ENCODE measurements at places on chromosomes 11 and 22. TPM values are rescaled to one million over a fixed set of nuclear protein-coding genes. Genes with fewer than 3 reads are reported as not detected.

CDC42BPG gene
- 0.13 TPM for total RNA-seq

DNA sequence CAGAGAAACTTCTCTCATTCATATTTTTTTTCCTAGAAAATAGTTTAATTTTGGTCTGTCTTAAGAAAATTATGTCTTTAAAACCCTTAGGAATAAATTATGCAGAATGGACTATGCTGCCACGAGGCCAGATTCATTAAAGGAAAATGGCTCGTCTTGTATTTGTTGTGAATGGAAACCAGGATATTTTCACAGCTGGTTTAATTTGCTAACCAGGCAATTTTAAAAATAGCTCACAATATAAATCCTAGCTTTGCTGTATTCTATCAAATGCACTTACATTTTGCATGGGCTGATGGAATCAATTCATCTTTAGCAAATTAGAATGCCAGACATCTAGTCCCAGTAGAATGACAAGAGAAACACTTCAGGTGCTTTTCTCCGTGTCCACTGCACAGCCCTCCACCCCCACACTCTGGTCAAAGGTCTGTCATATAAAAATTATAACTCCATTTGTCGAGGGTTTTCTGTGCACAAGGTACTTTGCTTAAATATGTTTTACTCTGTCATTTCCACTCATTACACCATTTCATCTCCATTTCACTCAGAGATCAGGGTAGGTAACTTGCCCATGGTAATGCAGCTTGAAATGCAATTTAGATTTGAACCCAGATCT lies 20.3 kb upstream of the TNRC6B start:
- no peak for DNase-seq

DNA sequence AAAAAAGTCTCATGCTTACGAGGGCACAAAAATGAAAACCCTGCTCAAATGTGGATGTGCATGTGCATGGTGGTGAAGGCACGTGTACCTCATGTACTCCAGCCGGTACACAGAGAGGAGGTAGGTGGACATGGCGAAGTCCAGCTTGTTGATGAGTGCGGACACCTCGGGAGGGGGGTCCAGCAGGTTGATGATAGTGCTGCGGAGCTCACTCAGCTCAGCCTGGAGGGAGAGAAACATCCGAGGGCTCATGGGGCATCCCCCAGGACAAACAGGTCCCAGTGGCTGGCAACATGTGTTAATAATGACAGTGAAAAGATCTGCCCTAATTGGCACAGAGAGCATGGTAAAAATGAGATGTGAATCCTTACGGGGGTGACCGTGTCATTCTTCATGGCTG lies 9.2 kb upstream of the SERPIND1 start:
- no peak for DNase-seq

- DNase-seq: no peak
Measured at GRCh38 chr11:34173050-34173449, 67.6 kb downstream of the NAT10 start.

DNA sequence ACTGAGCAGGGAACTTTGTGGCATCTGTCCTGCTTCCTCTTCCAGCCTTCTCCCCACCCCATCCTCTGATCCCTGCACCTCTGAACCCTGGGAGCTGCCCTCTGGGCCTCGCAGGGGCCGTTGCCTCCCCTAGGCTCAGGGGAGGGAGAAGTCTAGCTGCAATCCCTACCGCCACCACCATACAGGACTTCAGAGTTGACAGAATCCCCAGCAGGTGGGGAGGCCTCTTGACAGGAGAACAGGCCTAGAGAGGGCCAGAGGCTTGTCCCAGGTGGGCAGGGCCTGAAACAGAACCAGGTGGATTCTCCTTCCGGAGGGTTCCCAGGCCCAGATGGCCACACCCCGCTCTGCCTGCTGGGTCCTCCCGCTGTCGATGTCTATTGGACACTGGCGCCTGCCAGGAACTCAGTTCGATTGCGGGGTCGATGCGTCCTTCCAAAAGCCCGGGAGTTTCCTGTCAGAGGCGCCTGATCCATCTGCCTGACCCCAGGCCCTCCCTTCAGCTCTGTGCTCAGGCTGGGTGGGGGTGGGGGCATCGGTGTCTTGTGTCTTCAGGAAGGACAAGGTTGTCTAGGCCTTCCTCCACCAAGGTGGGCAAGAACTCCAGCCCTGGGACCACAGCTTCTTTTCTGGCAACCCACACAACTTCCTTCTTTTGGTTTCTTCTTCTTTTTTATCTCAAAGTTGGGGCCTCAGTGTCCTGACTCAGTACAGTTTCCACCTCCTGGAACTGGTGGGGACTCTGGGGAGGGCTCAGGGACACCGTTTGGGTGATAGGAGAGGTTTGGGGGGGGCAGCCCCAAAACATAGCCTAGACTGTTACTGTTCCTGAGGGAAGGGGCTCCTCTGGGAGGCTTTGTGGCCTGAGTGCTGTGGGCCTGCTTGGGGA lies 6.4 kb downstream of the STARD10 start:
- no peak for DNase-seq

DNA sequence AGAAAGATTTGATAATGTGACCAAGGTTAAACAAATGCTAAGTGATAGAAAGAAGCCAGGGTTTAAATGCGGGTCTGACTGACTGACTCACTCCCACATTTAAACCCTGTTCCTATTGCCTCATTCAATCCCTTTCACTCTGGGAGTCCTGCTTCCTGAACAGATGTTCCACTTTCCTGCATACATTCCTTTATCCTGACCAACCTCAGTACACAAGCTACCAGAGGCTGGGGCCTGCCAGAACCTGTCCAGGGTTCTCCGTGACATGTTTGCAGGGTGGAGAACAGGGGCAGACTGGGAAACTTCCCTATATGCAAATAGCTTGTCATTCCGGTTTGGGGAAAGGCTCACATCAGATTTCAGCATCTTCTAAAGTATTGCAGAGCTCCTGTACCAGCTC lies 3.0 kb upstream of the ANKK1 start:
- DNase-seq: peak; percentile 97

DNA sequence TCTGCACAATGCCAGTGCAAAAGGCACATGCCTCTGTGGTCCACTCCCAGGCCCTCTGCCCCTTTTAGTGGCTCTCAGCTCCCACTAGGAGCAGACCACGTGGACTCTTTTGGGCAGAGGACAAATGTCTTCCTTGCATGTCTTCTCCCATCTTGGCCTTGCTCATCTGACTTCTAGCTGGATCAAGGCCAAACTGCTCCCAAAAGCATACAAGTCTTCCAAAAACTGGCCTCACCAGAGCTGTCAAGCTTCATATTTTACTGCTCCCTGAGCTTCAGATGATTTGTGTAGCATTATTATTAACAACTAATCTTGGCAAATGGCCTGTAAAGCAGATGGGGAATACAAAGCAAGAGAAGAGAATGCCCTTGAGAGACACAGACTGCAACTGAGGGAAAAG lies 6.9 kb downstream of the SMPD1 start:
- DNase-seq: no peak

SPCS2 gene
- 33.5 TPM for total RNA-seq

DNA sequence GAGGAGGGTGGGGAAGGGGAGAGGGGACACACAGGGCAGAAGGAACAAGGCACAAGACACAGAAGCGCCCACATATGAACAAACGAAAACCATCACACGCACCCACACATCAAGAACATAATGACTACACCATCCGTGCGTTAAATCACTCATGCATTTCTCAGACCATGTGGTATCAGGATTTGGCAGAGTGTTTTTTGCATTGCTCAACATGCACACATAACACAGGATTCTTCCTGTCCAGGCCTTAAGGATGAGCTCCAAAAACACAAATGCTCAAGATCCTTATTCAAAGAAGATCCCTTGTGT lies 309.5 kb downstream of the CADM1 start:
- no peak for DNase-seq

C11orf97 gene
- total RNA-seq: not detected

DNA sequence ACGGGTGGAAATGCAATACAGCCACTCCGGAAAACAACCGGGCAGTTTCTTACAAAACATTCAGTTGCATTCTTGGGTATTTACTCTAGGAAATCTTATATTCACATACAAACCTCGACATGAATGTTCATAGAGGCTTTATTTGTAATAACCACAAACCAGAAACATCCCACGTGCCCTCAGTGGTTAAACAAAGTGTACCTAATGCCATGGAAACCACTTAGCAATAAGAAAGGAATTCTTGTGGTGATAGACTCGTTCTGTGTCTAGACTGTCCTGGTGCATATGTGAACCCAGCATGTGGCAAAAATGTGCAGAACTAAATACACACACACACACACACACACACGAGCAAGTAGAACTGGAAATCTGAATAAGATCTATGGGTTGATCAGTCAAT lies 1073.3 kb downstream of the TBC1D22A start:
- DNase-seq: peak; percentile 97

CELSR1 gene
- total RNA-seq: 17.9 TPM

DNA sequence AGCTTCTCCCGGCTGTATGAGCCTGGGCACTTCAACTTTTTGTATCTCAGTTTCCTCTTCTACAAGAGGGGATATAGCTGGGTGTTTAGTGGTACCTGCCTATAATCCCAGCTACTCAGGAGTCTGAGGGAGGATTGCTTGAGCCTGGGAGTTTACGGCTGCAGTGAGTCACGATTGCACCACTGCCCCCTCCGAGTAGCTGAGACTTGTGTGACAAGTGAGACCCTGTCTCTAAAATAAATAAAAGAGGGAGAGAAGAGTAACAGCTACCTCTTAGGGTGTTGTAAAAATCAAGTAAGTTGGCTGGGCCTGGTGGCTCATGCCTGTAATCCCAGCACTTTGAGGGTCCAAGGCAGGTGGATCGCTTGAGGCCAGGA lies 10.0 kb upstream of the CATSPER1 start:
- DNase-seq: no peak

DNA sequence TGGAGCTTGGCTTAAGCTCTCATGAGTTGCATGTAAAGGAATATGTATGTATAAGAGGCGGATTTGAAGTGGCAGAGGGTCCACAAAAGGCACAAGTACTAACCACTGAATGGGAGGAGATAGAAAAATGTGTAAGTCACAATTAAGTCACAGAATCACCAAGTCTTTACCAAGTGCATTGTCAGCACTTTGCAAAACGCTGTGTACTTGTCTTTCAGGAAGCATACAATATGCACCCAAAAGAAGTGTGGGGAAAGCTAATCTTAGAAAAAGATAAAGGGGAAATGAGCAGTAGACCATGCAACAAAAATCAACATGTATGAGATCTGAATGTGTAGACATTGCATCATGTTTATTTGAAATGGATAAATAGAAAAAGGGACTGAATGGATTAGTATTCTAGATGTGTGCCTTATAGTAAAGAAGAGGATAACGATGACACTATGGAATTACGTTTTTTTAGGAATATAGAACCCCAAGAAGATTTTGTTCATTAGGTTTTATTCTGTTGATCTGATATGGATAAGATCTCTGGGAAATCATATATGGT lies 4.5 kb downstream of the CNTF start:
- DNase-seq: no peak

GRCh38 chr22:47292546-47293320 lies 530.3 kb downstream of the TBC1D22A start:
- DNase-seq: no peak

CALCA gene
- total RNA-seq: not detected

EHF gene
- total RNA-seq: not detected

GRCh38 chr22:28855355-28856094 lies 27.8 kb upstream of the ZNRF3 start:
- peak; percentile 60 for DNase-seq

OR52N4 gene
- total RNA-seq: not detected

DNA sequence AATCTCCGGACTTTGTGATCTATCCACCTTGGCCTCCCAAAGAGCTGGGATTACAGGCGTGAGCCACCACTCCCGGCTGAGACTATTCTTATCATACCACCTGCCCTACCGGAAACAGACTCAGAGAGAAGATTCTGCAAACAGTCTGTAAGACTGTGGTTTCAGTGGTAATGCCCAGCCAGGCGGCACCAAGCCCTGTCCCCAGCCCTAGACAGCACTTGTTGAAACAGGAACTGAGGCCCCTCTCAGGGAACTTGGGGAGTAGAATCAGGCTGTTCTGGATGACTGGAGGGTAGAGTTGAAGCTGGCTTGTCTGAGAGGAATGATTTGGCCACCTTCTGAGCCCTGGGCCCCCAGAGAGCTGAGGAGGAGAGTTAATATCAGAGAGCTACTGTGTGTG lies 1.3 kb upstream of the INSC start:
- DNase-seq: peak; percentile 44

TPBGL gene
- 0.33 TPM for total RNA-seq

Measured in HT1080 (cell line).